ENCODE measurements at places on chromosomes 5 and 9.

DNA sequence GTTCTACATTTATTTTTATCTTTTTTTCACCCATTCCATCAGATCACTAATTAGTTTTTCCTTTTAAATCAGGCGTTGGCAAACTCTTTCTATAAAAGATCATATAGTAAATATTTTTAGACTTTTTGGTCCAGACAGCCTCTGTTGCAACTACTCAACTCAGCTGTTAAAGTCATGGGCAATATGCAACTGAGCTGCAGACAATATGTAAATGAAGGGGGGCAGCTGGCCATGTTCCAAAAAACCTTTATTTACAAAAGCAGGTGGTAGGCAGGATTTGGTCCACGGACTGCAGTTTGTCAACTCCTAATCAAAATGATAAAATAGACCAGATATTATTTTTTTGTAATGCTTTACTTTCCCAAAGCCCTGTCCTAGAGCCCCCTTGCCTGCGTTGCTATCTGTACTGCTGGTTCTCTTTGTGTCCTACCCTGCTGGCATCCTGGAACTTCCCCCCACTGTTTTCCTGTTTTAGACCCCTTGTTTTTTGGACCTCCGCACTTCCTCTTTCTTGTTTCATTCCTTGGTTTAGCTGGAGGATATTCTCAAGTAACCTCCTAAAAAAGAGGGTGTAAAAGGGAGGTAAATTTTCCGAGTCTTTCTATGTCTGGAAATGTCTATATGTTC, 24.7 kb upstream of the TNFSF8 start:
- DNase-seq = no peak

GRCh38 chr5:121793791-121794190, 57.9 kb upstream of the FTMT start:
- no peak for DNase-seq

DNA sequence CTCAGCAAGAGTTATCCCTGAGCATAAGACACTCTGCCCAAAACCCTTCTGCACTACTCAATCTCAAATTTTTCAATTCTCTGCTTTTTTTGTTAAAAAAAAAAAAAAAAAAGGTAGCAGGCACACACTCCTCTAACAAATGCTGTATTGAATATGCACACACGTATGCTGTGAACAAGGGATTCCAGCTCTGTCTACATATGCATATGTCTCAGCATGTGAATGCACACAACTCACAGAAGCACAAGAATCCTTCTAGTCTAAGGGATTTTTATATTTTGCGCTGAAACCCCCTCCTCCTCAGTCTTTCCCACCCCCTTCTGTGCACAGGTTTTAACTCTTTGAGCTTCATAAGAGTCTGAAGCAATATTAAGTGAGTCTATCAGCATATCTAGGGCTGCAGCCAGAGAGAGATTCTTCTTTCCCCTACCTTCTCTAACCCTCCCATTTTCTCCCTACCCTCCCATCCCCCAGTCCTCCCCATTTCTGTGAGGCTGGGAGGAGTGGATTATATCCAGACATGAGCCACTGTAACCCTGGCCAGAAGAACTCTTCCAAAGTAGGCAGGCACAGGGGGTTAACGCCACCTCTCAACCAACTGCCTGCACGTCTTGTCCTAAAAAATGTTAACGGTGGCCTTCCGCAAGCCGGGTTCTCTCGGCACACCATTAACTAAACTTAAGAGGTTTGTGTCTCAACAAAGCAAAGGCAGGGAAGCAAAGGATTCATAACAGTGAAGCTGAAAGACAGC, 1.0 kb downstream of the GABRB2 start:
- DNase-seq = no peak

DNA sequence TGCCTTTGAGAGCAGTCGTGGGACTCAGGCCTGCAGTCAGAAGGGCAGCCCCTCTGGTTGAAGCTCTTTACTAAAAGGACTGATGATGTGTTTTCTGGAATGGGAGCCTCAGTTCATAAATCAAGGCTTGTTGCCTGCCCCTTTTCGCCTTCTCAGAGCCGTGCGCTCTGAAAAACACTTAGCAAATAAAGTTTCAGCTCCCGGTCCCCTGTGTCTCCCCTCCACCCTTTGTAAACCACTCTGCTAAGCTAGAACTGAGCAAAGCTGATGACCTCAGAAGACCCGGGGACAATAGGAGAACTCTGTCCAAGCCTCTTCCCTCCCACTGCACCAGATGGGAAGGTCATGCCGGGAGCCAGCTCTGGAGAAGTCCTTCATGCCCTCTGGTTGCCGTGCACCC, 39.3 kb upstream of the ADRA1B start:
- DNase-seq = no peak

GRCh38 chr9:115107701-115108100, 10.3 kb downstream of the TNC start:
- DNase-seq = peak; percentile 22

- DNase-seq = no peak
Measured at GRCh38 chr9:136821826-136822544, 14.2 kb downstream of the RABL6 start.

DNA sequence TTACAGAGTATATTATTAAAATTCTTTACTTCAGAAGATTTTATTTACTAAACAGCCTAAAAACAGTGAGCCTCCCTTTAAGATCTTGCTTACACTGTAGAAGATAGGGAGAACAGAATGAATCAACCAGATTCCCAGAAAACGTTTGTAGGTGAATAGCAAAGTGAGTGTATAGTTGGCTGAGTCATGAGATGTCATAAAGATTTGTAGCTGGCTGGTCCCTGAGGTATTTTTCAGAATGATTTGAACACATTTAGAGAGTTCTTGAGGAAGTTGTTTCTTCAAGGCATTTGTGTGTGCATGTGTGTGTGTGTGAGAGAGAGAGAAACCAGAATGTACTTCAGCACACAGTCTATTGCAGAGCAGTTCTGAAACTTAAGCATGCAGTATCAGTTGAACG, 159.4 kb upstream of the PRR16 start:
- DNase-seq = peak; percentile 71

GRCh38 chr5:158609333-158610050, 490.2 kb downstream of the EBF1 start:
- peak; percentile 82 for DNase-seq

DNA sequence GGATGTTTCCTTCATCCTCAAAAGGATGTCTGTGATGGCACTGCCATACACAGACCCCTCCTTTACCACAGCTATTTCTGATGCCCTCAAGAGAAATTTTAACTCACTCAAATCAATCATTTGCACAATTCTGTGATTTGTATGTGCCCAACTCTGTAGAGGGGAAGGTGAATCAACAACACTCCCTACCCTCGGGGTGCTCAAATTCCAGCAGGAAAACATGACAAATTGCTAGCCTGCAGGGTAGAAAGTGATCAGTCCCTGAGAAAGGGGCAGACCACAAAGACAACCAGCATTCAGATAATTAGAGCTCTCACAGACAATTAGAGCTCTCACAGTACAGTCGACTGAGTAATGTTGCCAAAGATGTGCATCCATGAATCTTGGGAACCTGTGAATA, 45.3 kb upstream of the FOXE1 start:
- no peak for DNase-seq

DNA sequence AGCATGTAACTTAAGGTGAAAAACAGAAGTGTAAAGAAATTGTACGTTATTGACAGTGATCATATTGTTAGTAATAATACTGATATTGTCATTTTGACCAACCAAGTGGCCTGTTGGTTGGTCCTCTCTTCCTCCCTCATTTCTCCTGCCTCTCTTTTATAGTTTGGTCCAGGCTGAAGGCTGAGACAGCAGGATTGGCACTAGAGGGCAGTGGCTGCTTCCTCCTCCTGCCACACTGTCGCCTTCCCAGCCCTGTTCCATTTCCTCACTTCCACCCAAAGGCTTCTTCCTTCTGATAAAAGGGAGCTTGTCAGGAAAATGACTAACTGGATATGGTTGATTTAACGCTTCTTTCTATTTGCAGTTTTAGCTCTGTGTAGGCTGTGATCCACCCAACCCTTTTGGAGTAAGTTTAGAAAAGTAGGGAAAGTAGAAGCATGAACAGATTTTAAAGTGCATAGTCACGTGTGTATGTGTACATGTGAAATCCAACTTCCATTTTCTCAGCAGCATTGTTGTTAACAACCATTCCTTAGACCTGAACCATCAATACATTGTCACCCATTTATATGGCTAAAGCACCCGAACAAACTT, 35.6 kb downstream of the PTCD2 start:
- DNase-seq = peak; percentile 50

- DNase-seq = peak; percentile 52
Measured at GRCh38 chr9:69965416-69966145, 78.1 kb upstream of the MAMDC2 start.

DNA sequence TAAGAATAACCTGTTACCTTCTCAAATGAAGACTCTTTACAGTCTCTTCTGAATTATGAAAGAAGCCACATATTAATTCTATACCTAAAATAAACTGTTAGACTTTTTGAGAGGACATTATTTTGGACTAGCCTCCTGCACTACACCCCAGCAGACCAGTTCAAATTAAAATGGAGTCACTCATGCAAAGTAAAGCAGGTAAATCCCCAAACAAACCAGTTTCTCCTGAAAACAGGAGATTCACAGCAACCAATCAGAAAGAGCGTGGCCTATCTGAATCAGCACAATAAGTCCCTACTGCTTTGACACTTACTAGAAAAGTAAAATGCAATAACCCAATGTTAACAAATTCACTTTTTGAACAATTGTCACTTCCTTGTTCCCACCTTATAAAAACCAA, 58.8 kb downstream of the PTBP3 start:
- DNase-seq = no peak

GRCh38 chr5:93911609-93912008, 170.2 kb upstream of the POU5F2 start:
- DNase-seq = no peak

GRCh38 chr5:132464156-132464939, 26.2 kb downstream of the IRF1 start:
- DNase-seq = no peak

DNA sequence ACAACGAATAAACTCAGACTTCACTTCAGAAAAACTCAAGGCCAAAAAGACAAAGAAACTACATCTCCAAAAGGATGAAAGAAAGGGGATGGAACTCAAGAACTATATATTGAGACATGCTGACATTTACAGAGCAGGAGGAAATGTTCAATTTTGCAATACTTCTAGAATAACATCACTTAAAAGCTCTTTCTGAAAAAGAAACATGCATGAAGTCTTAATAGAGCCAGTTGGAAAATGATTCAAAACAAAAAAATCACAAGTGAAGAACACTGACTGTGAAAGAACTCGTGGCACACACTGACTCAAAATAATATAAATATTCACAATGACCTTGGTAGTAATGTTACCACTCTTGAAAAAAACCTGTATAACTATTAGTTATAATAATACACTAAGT, 267.8 kb upstream of the NREP start:
- peak; percentile 65 for DNase-seq

DNA sequence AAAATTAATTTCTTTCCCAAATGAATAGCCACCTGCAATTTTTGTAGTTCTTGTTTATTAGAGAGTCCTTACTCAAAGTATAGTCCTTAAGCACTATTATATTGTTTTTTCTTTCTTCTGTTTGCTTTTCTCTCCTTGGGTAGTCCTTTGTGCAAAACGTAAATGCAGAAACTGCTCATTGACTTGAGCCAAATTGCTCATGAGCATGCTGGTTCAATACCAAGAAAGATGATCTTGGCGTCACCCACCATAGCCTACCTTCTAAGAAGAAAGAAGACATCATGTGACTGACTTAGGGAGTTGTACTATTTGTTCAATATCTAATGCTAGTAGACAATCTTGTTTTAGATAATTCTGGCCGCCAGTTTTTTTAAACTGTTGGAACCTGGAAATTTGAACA, 248.8 kb upstream of the DMRT1 start:
- DNase-seq = no peak

DNA sequence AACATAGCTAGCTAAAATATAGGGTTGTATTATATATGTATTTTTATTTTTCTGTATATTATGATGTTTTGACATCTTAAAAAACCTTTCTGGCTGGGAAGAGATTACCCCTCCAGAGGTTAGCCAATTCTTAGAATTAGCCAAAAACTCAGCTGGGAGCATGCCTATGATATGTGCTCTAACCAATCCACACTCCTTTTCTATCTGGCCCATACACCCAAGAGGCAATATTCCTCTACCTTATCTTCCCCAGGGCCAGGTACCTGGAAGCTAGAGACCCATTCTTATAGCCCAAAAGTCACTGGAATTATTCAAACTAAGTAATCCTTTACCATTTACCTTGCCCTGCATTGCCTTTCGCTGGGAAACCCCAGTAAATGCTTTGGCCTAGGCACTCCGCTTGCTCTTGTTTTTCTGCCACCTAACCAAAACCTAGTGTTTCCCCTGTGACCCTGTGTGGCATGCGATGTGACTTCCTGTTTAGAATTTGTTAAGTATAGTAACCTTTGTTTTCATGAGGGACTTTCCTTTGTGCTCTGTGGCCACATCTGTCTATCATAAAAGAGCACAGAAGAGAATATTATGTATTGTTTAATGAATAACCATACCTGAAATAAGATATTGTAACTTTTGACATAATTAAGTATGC, 37.4 kb downstream of the CSNK1G3 start:
- no peak for DNase-seq

- DNase-seq = no peak
Measured at GRCh38 chr9:29241320-29241719, 1668.0 kb upstream of the C9orf72 start.

GRCh38 chr5:147061431-147061830, 173.4 kb upstream of the STK32A start:
- no peak for DNase-seq

DNA sequence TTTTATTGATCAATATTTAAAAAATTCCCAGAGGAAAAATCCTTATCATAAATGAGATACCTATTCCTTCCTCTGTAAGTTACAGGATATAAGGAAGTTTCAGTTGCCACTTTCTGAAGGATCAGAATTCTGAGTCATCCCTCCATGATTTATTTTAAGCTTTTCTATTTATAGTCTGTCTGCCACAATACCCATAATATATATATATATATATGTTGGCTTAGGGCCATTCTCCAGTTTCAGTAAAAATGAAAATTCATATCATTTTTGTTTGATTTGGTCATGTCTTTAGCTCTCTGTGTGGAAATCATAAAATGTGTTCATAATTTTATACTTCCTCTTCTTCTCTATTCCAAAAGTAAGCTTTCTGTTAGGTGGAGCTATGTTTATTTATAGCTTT, 215.8 kb upstream of the CYLC2 start:
- DNase-seq = peak; percentile 89

- DNase-seq = no peak
Measured at GRCh38 chr9:85577353-85577952, 164.3 kb downstream of the AGTPBP1 start.

- DNase-seq = no peak
Measured at GRCh38 chr9:38149647-38150046, 80.6 kb upstream of the SHB start.

DNA sequence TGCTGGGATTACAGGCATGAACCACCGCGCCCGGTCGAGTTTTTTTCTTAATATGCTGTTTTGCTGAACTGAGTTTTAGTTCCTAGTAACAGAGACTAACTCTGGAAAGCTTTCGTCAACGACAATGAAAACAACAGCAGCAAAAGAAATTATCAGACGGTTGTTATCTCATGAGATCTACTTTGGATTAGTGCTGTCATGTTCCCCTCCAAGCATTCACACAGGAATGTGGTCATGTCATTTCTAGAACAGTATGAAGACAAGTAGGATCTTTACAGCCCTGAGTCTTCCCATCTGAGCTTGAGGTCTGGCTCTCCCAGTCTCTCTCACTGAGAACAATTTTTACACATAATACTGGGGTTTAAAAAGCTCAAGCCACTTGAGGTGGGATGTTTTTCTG, 4.0 kb upstream of the ANKRD33B start:
- DNase-seq = peak; percentile 36

Data from fibroblast of skin of back (primary cell).